ENCODE measurements at places on chromosomes 7 and 10.
A peak's percentile ranks its signal among the peaks of the same experiment; 100 is the strongest.

- no peak for DNase-seq
Measured at GRCh38 chr7:82183634-82184033, 259.9 kb downstream of the CACNA2D1 start.

GRCh38 chr7:37536706-37537105, 88.0 kb upstream of the ELMO1 start:
- no peak for DNase-seq

DNA sequence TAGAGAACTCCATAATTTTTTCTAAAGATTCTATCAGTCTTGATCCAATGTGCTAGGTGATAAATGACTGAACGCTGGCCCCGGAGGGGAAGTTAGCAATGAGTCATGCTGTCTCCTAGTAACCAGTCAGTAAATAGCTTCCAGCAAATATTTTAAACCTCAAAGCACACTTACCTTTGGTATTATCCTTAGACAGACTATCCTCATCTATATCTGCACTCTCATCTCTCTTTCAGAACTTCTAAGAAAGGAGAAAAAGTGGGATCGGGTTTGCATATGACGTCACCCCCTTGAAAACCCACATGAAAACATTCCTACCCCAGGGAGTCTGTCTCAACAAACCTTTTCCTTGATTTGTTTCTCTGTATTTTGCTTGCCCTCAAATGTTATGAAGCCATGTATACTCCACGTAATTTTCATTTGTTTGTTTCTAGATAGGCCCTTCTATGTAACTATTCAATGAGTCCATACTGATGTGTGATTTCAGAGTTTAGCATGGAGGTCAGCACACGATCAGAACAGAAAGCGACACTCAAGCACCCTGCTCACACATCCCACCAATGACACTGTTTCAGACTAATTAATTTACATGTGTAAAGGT, 174.9 kb upstream of the NRP1 start:
- DNase-seq, result peak; percentile 56

- DNase-seq, result no peak
Measured at GRCh38 chr10:100759331-100759730, 13.9 kb downstream of the PAX2 start.

- no peak for DNase-seq
Measured at GRCh38 chr10:5293691-5294550, 70.8 kb upstream of the UCN3 start.

- no peak for DNase-seq
Measured at GRCh38 chr10:66838656-66839055, 87.2 kb upstream of the LRRTM3 start.

DNA sequence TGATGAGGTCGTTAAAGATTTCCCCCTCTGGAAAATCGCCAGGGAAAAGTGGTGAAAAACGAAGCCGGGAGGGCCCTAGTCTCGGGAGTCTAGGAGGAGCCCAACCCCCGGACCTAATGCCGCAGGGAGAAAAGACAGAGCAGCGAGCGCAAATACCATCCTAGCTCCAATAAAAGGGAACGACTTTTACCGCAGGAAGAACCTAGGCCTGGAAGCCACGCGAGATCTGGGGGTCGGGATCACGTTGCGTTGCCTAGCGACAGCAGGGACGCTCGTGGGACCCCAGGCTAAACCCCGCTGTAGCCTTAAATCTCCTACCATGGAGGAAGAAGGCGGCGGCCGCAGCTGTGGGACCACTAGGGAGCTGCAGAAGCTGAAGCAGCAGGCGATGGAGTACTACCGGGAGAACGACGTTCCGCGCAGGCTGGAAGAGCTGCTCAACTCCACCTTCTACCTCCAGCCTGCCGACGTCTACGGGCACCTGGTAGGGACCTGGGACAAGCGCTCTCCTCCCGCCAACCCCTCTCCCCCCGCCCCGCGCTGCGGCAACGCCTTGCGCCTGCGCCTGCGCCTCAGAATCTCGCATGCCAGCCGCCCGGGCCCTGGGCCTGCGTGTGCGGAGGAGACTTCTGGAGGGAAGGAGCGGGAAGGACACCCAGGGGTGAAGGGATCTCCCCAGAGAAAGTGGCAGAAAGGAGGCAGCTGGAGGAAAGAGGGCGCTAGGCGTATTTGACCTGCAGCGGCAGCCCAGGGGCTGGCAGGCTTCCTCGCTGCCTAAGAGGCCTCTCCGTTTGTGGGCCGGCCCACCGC, at the start of gene ENO4:
Gene ENO4 (plus strand): TSS at position 252 of the 810 bp plus-strand sequence. CDS start 68 bp downstream, at position 320.
- peak; percentile 23 for DNase-seq

- peak; percentile 79 for DNase-seq
Measured at GRCh38 chr7:47578579-47579270, 3.2 kb downstream of the TNS3 start.

DNA sequence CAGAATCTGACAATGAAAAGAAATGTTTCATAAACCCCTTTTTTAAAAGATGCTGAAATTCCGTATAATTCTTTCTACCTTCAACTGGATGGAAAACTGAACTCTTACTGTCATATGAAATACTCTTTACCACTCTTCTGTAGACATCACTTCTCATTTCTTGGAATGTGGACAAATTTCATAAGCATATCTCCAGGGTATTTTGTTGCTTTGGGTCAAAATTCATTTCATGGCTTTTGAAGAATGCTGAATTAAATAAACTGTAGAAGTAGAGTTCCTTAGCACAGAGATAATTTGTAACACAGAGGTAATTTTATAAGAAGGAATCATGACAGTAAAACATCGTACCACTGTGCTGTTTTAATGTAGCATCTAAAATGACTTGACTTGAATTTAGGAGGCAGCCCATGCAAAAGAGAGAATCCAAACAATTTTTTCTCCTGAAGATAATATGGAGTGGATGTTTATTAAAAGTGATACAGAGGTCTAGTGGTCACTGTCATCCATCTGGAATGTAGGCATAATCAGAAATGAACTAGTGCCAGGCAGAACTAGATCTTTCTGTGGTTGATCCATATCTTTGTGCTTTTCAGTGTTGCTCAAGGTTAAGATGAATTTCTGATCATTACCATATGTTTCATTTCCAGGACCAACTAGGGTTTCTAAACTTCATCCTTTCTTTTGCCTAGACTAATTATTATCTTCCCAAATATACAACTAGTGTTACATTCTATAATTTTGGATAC, 492.0 kb downstream of the KIF20B start:
- DNase-seq, result peak; percentile 18

- no peak for DNase-seq
Measured at GRCh38 chr10:129366450-129366849, 100.6 kb upstream of the MGMT start.

DNA sequence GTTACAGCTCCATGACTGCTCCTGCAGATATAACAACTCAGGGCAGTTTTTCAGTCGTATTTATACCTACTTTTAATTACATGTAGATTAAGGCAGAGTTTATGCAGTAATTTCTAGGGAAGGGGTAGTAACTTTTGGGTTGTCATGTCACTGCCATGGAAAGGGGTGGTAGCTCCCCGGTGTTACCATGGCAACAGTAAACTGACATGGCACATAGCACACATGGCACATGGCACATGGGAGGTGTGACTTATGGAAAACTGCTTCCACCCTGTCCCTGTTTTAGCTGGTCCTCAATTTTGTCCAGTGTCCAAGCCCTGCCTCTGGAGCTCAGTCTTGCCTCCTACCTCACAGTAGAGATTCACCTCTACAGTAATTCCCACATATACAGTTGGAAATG, 3.9 kb upstream of the TOMM7 start:
- DNase-seq, result no peak

GRCh38 chr7:74030861-74031260, 2.9 kb downstream of the ELN start:
- DNase-seq, result no peak

- DNase-seq, result no peak
Measured at GRCh38 chr7:122056977-122057376, 87.1 kb downstream of the AASS start.

DNA sequence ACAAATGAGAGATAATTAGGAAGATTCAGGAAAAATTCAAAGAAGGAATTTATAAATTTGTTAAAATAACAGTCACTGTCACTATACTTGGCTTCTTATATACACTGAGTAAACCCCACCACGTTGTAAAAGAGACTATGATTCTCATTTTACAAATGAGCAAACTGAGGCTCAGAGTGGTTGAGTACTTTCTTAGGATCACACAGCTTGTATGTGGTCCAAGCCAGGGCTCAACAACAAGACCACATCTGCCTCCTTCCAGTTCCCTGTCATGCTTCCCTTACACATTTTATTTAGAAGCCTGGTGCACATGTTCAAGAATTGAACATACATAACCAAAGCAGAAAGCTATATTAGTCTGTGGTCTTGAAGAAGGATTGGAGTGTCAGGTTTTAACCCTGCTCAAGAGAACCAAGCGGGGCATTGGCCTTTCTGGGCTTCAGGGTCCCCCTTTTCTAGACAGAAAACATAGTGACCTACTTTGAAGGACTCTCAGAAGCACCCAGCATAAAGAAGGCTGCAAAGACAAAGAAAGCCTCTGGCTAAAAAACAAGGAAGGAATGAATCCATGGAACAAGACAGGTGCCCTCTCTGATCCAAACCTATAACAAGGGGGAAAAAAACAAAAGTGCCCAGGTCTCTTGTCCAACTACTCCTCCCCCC, 846 bp downstream of the MRLN start:
- no peak for DNase-seq

- DNase-seq, result no peak
Measured at GRCh38 chr7:20343205-20343604, 12.5 kb downstream of the ITGB8 start.
